Activated T-helper 2 cell treated with anti-CD3 and anti-CD28 coated beads, Interferon-gamma antibody, Interleukin-2, Interleukin-4, amounts not matched to agents 10 μg/mL and 5 μg/mL and 100 μg/mL, durations not matched to agents 14 hours and 24 hours and 36 hours (primary cell): ENCODE measurements at places on chromosomes 12 and 14.

DNA sequence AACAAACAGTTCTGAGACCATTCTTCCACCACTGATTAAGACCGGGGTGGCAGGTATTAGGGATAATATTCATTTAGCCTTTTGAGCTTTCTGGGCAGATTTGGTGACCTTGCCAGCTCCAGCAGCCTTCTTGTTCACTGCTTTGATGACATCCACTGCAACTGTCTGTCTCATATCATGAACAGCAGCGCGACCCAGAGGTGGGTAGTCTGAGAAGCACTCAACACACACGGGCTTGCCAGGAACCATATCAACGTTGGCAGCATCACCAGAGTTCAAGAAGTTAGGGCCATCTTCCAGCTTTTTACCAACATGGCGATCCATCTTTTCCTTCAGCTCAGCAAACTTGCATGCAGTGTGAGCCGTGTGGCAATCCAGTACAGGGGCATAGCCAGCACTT is 16.9 kb downstream of the AEBP2 start:
- no peak for DNase-seq

- no peak for DNase-seq
Measured at GRCh38 chr12:105831372-105831771, 307.4 kb downstream of the NUAK1 start.

DNA sequence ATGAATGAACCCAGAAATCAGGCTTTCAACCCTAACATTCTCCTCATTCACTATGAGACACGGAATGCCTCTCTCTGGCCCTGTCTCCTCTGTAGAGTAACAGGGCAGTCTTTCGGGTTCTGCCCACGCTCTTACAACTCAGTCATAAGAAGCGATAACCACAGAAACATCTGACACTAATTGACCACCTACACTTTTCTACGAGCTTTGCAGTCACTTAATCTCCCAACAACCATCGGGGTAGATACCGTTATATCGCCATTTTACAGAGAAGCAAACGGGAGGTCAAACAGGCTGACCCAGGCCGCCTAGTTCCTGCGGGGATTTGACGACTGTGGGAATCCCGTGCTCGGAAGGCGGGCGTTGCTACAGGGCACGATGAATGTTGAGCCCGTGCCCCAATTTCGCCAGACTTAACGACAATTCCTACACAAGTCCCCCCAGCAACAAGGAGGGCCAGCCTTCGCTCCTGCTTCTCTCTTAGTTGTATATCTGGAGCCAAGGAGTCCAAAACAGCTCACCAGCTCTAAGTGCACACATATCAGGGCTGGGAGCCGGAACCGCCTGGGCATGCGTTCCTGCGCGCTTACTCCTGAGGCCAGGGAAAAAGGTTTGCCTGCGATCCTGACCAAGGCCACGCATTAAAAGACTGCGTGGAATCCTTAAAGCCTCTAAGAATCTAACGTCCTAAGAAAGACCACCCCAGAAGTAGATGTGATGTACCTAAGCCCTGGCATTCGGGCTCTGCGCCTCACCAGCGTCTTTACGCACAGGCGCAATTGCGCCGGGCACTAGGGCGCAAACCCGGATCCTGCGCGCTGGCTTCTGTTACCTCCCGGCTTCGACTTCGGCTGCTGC is 38.7 kb upstream of the TBX5 start:
- DNase-seq, result no peak

GRCh38 chr14:93343797-93344196 is 3.2 kb upstream of the COX8C start:
- no peak for DNase-seq

DNA sequence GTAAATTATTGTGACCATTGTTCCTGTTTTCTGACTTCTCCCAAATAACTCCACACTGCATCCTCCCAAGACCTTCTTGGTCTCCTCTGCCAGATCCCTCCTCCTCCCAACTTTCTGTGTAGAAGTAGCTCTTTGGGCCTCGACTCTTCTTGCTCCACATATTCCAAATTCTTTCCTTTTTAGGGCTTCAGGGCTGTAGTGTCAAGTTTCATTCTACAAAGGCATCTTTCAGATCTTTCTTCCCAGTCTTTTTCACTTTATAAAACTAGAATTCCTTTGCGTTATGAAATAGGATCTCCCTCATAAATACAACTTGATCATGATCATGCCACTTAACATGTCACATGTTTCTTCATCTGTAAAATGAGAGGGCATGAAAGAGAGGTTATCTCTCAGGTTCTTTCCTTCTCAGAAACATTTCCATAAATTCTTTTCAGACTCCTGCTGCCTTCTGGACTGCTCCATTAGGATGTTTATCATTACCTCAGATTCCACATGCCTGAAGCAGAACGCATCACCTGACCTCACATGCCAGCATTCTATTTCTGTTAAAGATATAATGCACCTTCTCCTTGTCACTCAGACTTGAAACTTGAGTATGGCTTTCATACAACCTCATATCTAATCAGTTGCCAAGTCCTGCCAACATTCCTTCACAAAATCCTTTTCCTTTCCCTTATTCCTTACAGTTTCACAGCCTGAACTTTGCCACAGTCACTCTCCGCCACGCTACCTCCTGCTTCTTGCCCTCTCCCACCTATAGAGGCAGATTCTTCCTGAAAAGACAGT is 8.5 kb downstream of the SLC38A1 start:
- DNase-seq, result no peak

GRCh38 chr12:12158858-12159257 is 88.1 kb downstream of the BCL2L14 start:
- DNase-seq, result no peak
